Type B pancreatic cell (in vitro differentiated cells): ENCODE measurements at places on chromosomes 3 and 15. TPM values are rescaled to one million over a fixed set of nuclear protein-coding genes. Genes with fewer than 3 reads are reported as not detected.

GRCh38 chr3:32989171-32989570 lies 37.7 kb downstream of the CCR4 start:
- no peak for DNase-seq

- DNase-seq, result no peak
Measured at GRCh38 chr3:31572236-31573004, 39.7 kb downstream of the STT3B start.

- DNase-seq, result no peak
Measured at GRCh38 chr15:66937588-66937987, 127.8 kb upstream of the SMAD3 start.

- peak; percentile 80 for DNase-seq
Measured at GRCh38 chr3:71582612-71583565, 639 bp downstream of the FOXP1 start.

GRCh38 chr3:77685713-77686112 lies 645.8 kb downstream of the ROBO2 start:
- no peak for DNase-seq

- DNase-seq, result no peak
Measured at GRCh38 chr3:172341482-172342059, 106.7 kb downstream of the GHSR start.

- no peak for DNase-seq
Measured at GRCh38 chr15:94670438-94671034, 439.2 kb downstream of the MCTP2 start.

DNA sequence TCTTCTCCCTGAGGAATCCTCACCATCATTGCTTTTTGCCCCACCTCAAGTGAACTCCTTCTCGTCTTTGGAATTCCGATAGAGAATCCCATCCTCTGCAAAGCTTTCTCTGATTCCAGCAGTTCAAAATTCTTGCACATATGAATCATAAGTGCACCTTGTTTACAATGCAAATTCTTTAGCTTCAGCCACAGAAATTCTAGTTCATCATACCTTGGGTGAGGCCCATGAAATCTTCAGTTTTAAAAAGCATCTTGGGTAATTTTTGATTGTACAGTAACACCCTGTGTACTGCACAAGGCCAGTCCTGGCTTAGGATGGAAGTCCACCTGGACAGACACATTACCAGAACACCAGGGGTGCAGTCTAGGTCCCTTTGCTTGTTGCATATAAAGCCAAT lies 30.8 kb downstream of the MDFIC2 start:
- DNase-seq, result no peak

IL17RB gene
- total RNA-seq, result 10.5 and 10.8 TPM in 2 replicates

SLC9C1 gene
- 0.48 and 0.99 TPM in 2 replicates for total RNA-seq
